ENCODE measurements at places on chromosomes 3 and 15. TPM values are rescaled to one million over a fixed set of nuclear protein-coding genes. Genes with fewer than 3 reads are reported as not detected.

The CELF6 gene
- 0.57 TPM for total RNA-seq

The ANKRD63 gene
- 0.63 TPM for total RNA-seq

The ZNF80 gene
- not detected for total RNA-seq

The CD80 gene
- total RNA-seq = not detected

DNA sequence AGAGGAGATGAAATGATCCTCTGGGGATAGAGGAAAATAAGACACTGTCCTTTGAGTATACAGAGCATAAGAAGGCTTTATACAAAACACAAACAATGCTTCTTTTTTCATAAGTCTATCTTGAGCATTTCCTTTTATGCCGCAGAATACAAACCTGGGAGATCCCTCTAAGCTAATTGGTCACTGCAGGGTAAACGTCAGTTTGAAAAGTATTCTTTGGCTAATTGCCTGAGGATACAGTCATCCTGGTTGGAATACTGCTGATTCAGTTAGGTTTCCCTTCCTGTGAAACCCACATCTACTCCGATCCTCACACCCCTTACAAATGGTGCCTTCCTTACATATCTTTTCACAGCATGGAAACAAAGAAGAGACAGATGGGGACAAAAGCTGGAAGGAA lies 10.6 kb downstream of the WNT5A start:
- DNase-seq = peak; percentile 69

GRCh38 chr3:41751597-41751996 lies 210.3 kb downstream of the ULK4 start:
- DNase-seq = no peak

DNA sequence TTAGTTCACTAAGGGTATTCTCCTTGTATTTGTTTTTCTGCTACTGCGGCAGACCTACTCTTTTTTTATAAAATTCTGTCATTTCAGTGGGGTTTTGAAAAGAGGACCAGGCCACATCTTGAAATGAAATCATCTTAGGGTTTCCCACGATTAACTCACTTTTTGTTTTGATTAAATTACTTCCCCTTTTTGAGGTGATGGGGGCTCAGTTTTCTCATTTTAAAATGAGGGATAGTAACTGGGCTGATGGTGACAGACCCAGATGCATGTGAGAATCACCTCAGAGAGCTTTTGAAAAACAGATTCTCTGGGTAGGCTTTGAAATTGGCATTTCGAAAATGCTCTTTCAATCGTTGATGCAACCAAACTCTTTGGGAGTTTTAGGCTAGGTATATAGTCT lies 24.2 kb downstream of the UBE2Q2 start:
- no peak for DNase-seq

DNA sequence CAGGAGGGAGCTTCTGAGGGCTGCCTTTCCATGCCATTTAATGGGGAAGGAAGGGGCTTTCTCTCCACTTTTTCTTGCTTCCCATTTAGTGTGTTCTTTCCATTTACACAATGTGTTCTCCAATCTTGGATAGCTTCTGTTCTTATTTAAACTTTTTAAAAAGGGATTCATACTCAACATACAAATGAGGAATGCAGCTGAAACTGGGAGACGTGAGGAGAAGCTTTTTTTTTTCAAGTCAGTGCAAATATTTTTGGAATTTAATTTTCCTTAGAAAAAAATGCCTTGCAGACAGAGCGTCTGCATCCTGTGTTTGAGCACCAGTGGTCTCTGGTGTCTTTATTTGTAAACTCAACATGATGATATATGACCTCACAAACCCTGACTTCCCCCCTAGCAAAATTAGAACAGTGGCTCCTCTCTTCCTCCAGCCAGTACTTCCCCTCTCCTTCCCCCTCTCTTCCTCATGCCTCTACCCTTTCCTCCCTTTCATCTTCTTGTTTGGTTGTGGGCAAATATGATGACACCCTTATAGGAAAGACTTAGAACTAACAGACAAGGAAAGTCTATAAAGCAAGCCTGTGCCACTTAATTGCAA lies 48.1 kb upstream of the PCSK6 start:
- no peak for DNase-seq

DNA sequence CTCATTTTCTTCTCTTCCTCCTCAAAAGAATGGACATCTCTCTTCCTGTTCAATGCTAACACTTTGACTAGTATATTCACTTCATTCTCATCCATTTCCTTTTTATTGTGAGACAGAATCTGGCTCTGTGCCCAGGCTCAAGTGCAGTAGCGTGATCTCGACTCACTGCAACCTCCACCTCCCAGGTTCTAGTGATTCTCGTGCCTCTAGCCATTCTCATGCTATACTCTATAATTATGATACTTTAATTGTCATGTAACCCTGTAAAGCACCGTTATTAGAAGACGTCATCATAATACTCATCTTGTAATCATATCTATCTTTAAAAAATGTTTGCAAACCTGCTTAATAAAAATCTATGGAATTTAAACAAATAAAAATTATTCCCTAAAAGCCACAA lies 107.0 kb downstream of the SHOX2 start:
- DNase-seq = peak; percentile 5

DNA sequence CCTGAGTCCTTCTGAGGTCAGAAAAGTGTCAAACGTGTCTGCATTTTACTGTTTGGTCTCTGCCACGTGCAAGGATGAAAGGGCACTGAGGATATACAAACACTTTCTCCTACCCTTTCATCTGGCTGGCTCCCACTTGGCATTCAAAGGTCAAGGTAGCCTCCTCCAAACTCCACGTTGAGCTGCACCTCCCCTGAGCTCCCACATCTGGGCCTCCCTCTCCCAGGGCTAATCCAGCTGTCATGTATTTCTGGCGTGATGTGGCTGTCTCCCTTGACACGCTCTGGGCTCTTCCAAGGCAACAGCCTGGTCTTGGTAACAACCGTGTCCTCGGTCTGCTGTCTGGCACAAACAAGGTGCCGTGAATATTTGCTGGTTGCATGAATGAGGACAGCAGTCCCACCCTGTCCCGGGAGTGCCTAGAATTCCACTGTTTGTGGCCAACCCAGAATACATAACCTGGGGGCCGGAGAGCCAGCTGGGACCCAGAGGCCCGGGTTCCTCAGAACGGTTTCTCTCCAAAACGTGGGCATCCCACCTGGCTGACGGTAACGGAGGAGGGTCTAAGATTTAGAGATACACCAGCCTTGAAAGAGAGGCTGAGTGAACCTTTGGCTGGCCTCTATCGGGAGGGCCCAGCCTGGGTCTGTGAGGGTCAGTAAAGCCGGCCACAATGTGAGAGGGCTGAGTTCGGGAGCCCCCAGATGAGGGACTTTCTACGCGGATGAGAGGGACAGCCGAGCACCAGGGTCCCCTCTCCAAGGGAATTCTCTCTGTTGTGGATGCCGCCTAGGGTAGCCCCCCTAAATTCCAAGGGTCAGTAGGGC lies 767 bp downstream of the GLT8D1 start:
- peak; percentile 17 for DNase-seq

- no peak for DNase-seq
Observed at GRCh38 chr3:15071699-15072098, 6.6 kb upstream of the MRPS25 start.

- no peak for DNase-seq
Observed at GRCh38 chr3:22893101-22893500, 310.0 kb upstream of the UBE2E2 start.

DNA sequence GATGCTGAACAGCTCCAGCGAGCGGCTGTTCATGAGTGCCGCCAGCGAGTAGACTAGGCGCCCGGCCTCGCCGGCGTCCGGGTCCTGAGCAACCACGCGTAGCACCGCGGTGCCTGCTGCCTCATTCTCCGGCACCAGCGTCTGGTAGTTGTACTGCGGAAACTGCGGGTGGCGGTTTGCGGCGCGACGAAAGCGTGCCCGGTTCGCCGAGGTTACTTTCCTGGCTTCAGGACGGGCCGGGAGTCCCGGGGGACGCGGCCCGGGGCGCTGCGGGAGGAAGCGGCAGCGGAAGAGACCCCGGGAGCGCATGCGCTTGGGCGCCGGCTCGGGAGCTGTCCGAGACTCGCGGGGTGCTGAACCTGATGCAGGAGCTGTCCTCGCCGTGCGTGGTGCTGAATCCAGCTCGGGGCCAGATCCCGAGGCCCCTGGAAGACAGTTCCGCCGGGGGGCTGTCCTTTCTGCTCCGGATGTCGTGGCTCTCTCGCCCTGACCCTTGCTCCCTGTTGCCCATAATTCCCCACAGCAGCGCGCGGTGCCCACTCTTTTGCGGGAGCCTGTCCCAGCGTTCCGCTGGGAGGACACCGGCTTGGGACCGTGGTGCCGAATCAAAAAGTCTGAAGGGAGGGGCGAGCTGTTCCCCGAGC lies 1.1 kb downstream of the CELSR3 start:
- peak; percentile 57 for DNase-seq

GRCh38 chr15:66359740-66360139 lies 3.3 kb upstream of the TIPIN start:
- peak; percentile 8 for DNase-seq

Data from Daoy (cell line).